Right cardiac atrium (tissue), 5 donors: ENCODE measurements at places on chromosomes 7 and 10. TPM values are rescaled to one million over a fixed set of nuclear protein-coding genes. Genes with fewer than 3 reads are reported as not detected.

The MEIG1 gene
- not detected for total RNA-seq

The MALRD1 gene
- 2.0 TPM for total RNA-seq

The CFAP69 gene
- 3.6 TPM for total RNA-seq

The HYAL4 gene
- total RNA-seq = 0.41 TPM

The NEUROD6 gene
- not detected for total RNA-seq

The ATOH7 gene
- total RNA-seq = not detected

DNA sequence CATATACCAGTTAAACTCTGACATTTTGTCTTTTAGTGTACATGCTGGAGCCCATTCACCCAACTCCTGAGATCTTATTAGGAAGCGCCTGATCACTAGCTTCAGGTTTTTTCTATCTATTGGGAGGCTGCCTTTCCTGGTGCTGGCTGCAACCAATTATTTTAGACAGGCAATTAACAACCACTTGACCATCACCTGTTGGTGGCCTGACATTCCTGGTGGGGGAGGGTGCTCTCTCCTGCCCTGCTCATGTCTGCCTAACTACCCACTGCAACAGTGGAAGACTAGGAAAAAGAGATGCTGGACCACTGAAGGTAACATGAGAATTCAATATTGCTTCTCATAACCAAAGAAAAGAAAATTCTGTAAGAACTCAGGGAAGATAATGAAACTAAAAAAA, 190.3 kb upstream of the GRM3 start:
- no peak for DNase-seq

DNA sequence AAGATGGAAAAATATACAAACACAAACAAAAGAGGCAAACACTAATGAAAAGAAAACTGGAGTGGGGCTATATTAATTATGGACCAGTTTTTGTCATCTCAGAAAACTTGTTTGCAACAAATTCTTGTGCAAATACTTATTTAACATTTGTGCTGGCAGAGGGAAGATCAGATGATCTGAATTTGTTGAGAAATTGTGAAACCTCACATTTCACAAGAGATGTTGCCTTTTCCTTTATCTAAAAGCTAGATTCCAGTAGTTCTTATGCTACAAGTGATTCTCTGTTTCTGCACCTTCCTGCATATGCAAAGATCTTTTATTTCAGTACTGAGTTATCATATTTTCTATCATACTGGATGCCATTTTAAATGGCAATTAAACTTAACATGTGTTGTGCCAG, 320.7 kb downstream of the SUGCT start:
- no peak for DNase-seq

GRCh38 chr7:97298561-97298960, 181.1 kb downstream of the SDHAF3 start:
- no peak for DNase-seq

DNA sequence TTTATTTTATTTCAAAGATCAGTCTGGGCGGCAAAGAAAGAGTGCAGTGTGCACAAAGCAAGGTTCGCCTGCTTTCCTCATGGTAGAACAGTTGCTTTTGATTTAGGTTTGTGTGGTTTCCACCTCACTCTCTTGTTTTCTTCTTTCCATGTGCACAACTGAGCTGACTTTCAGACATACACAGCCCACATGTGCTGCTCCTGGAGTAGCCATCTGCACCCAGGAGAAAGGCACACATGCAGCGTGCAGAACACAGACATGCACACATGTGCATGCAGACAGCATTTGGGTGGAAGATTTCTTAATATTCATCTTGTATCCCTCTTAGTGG, 302.1 kb downstream of the FZD1 start:
- no peak for DNase-seq

- DNase-seq = peak; percentile 57
Observed at GRCh38 chr7:155291045-155291530, 6.6 kb upstream of the INSIG1 start.

- peak; percentile 94 for DNase-seq
Observed at GRCh38 chr10:100997360-100998182, 2.0 kb upstream of the LZTS2 start.

- DNase-seq = peak; percentile 76
Observed at GRCh38 chr7:14691597-14692203, 210.9 kb downstream of the DGKB start.

- DNase-seq = no peak
Observed at GRCh38 chr7:158966780-158967390, 110.5 kb downstream of the DYNC2I1 start.

DNA sequence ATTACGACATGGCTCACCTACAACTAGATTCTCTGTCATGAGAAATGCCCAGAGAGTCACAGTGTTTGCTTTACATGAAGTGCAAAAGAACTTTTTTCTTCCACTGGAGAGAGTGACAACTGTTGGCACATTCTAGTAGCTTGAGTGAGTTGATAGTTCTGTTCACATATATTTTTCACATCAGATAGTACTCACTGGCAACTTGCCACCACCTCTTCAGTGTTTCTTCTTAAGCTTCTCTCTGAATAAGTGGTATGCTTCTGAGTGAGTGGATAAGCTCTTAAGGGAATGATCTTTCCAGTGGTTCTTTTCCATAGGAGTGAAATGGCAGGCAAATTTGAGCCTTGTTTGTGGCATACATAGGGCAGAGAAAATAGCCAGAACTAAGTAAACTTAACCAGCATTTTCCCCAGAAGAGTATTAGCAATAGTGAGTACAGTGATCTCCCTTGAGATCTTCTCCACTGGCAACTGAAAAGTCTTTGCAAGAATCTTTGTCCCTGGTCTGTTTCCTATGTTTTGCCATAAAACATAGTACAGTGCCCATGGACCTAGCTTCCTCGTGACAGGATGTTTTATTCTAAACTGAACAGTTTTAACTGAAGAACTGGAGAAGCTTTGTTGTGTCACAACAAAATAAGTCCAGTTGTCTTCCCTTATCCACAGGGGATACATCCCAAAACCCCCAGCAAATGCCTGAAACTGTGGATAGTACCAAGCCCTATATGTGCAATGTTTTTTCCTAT, 125.4 kb upstream of the CDK13 start:
- no peak for DNase-seq

DNA sequence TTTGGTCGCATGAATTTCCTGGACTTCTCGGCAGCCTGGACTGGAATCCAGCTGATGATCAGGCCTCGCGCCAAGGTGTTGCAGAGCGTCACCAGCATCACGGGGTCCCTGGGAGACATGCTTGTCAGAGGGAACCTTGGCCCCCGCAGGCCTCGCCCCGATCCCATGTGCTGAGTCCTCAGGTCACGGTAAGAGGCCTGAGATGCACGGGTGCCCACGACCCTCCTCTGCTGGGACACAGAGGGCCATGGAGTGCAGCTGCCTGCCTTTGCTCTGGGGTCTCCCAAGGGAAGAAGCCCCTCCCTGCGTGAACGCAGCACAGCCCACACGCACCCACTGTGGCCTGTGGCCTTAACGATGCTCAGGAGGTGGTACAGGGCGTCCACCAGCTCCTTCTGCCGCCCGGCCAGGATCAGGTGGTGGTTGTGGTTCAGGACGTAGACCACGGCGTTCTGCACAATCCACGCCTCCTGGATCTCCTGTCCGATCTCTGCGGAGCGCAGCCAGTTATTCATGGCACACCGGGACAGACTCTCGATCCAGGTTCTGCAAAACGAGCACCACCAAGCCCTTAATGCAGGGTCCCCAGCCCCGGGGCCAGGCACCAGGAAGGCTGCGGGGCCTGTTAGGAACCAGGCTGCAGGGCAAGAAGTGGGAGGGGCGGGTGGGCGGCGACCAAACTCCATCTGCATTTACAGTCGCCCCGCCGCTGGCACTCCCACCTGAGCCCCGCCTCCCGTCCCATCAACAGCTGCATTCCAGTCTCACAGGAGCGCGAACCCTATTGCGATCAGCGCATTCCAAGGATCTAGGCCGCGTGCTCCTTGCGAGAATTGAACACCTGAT, 29.4 kb downstream of the CFAP46 start:
- DNase-seq = no peak

GRCh38 chr10:122688293-122688989, 11.2 kb downstream of the C10orf120 start:
- DNase-seq = peak; percentile 64

GRCh38 chr7:77548206-77548605, 11.1 kb downstream of the PTPN12 start:
- DNase-seq = no peak

GRCh38 chr7:5420881-5421713, 2.5 kb downstream of the TNRC18 start:
- DNase-seq = no peak
